HCT116 (cell line): ENCODE measurements at places on chromosomes 7 and 10. TPM values are rescaled to one million over a fixed set of nuclear protein-coding genes. Genes with fewer than 3 reads are reported as not detected.

- no peak for DNase-seq
Observed at GRCh38 chr7:13189668-13190067, 502.2 kb downstream of the ARL4A start.

- peak; percentile 45 for DNase-seq
Observed at GRCh38 chr10:1498746-1499358, 238.5 kb downstream of the ADARB2 start.

GRCh38 chr7:28160551-28160991 lies 20.0 kb downstream of the JAZF1 start:
- DNase-seq: no peak

- no peak for DNase-seq
Observed at GRCh38 chr7:123209786-123210185, 10.0 kb upstream of the SLC13A1 start.

- no peak for DNase-seq
Observed at GRCh38 chr7:1925973-1926907, 256.2 kb downstream of the ELFN1 start.

GRCh38 chr10:69413221-69413865 lies 3.4 kb downstream of the TACR2 start:
- peak; percentile 34 for DNase-seq

DNA sequence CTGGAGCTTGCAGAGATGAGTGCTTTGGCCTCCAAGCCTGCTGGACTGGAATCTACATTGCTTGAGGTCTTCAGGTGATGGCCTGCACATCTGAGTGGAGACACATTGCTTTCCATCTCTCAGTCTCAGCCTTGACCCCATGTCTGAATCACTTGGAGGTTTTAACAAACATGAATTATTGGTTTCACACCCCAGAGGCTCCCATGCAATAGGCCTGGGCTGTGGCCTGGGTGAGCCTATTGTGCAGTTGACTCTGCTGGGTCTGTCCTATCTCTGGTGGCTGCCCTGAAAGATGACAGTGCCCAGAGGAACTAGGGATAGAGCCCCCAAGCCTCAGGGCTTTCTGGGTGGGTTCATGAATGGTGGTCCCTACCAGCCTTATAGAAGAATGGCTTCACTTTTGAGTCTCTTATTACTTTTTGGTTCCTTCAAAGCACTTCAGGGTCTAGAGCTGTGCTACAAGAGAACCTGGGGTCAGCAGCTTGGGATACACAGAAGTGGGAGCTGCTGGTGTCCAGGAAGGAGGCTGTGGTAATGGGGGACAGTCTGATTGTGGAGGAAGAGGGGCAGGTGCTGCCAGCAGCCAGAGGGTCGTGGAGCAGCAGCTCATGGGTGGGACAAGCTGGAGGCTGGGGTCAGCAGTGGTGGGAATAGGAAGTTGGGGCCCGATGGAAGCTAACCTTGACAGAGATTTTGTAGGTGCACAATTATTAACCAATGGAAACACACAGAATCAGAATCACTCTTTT lies 5.5 kb downstream of the RAMP3 start:
- no peak for DNase-seq

- no peak for DNase-seq
Observed at GRCh38 chr7:154968336-154969001, 34.5 kb downstream of the PAXIP1 start.

DNA sequence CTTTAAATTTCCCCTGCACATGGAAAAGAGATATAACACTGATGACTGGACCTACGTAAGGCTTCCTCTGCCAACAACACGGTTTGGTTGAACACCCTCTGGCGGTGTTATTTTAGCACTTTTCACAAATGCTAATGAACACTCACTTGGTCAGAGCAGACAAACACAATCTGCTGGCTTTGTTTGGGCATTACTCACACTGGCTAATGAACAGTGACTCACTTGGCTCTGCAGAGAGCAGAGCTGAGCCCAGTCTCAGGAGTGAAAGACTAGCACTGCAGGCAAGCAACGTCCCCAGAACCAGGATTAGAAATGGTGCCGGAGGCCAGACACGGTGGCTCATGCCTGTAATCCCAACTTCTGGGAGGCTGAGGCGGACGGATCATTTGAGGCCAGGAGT lies 430.8 kb downstream of the PLXNA4 start:
- DNase-seq: no peak

DNA sequence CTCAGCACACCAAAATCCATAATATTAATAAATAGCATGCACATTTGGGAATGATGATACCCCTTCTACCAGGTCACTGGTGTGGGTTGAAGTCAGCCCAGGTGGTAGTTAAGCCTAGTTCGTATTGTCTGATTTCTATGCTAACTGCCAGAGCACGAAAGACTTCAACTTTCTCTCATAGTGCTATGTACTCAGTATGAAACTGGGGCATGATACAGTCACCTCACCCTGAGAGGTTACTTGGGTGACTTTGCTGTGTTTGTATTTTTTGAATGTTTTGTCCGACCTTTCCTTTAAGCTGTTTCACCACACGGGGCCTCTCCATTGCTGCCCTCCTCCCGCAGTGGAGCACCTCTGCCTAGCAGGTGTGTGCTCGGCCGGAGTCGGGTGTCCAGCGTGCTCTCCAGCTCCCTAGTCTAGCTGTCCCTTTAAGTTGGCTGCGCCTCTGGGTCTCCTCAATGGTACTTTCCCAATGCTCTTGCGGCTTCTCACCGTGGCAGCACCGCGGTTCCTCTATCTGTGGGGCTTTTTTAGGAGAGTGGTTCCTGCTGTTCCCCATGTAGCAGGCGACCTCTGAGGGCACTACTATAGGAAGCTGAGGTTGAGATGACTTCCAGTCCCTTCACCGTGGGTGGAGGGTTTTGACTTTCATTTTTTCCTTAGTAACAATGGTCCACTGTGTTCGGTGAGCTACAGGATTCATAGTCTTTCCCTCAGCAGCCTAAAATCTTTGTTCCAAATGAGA lies 524.0 kb upstream of the PFKP start:
- DNase-seq: no peak

GRCh38 chr7:94127026-94127425 lies 122.9 kb upstream of the BET1 start:
- DNase-seq: no peak

Gene SEMA3D
- 1.4 TPM for total RNA-seq

DNA sequence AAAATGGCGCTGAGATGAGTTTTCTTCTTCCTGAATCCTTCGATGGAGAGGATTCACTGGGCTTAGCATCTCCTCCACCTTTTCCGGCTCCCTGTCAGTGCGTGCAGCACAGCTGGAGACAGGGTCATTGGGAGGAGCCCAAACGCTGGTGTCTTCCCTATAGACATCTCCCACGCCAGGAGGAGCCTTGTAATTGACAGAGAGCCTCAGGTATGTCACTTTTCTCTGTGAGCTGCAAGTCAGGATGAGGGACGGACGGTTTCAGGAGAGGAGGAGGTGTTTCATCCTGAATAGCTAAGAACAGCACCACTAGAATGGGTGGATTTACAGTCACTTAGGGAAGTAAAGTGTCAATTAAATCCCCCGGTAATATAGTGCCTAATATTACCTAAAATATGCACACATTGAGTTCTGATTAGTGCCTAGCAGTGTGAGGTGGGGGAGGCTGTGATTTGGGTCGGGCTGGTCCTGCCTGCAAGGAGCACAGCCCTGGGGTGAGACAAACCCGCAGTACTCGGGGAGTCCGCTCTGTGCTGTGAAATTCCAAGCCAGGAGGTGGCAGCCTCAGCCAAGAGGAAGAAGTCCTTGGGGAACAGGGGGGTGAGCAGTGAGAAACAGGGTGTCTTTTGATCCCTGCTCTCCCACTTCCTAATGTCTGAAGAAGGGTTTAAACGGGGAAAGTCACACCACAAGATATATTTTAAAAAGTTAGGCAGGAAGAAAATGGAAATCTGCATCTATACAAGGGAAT lies 28.2 kb downstream of the IL15RA start:
- DNase-seq: peak; percentile 32

Gene PLAU
- 60.3 TPM for total RNA-seq

DNA sequence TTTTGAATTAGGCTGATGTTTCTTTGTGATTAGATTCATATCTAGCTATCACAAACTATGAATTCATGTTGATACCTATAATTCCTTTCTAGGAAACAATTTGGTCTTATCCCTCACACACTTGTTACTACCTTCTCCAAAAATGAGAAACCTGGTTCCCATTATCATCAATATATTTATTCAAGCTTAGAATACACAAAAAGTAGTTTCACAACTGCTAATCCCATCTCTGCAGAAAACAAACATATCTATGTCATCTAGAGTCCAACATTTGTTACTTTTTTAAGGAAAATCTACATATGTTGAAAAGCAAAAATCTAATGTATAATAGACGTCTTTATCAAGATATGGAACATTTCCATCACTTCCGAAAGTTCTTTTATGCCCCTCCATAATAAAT lies 110.4 kb downstream of the MICU1 start:
- DNase-seq: no peak

GRCh38 chr10:11746883-11747539 lies 4.8 kb downstream of the ECHDC3 start:
- DNase-seq: no peak

Gene SFRP4
- total RNA-seq: 0.25 TPM

GRCh38 chr10:131847241-131847783 lies 53.5 kb upstream of the PPP2R2D start:
- no peak for DNase-seq

Gene STRA8
- total RNA-seq: not detected

DNA sequence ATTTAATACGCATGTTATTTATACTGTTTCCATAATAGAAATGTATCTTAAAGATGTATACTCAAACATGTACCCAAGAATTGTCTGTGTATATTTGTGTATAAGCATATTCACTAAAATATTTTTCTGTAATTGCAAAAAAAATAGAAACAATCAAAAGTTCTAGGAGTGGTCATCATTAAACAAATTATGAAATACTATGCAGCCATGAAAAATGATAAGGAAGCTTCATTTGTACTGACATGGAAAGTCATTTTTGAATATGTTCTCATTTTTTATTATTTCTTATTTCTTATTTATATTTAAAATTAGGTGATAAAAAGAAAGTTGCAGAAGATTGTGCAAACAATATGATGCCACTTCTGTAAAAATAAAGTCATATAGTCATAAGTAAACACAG lies 400.0 kb upstream of the AUTS2 start:
- no peak for DNase-seq

Gene INTS15
- 24.3 TPM for total RNA-seq

- DNase-seq: no peak
Observed at GRCh38 chr10:1094112-1095057, 38.2 kb downstream of the WDR37 start.
